ENCODE measurements at places on chromosomes 3 and 15.

- no peak for DNase-seq
These were observed 1.3 kb upstream of the PPP4R2 start for GRCh38 chr3:72995337-72995736.

DNA sequence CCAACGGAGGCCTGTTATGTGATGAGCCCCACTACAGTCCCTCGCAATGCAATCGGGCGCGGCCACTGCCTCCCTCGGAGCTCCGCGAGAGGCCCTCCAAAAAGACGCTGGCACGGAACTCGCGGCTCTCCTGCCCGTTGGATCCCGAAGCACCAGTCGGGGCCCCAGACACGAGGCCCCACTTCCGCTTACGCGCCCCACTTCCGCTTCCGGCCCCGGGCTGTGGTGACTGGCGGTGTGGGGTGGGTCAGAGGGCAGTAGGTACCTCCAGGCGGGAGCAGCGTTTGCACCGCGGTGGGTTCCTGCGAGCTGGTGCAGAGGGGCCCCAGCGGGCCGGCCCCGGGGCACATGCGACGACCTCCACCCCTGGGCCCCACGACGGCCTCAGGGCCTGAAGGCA, at the start of gene TOPAZ1:
TOPAZ1 (plus strand) TSS at position 181 of the 400 bp plus-strand sequence; CDS start at position 349, 168 bp downstream.
- no peak for DNase-seq

DNA sequence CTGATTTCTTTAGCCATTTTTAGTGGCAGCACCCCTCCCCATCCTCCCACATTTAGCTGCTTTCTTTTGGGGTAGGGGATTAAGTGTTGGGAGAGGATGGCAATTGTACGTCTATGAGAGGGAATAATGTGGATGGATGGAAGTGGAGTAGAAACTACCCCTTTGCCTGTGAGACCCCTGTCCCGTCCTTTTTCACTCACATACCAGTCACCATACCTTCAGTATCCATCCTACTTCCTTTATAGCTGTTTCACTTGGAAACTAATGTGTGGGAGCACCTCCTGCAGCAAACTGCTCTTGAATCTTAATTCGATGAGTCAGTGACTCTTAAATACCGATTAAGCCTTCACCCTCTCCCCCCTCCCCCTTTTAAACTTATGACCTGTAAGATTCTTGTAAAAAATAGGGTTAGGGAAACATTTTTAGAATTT, 730 bp downstream of the SPRED1 start:
- peak; percentile 67 for DNase-seq

DNA sequence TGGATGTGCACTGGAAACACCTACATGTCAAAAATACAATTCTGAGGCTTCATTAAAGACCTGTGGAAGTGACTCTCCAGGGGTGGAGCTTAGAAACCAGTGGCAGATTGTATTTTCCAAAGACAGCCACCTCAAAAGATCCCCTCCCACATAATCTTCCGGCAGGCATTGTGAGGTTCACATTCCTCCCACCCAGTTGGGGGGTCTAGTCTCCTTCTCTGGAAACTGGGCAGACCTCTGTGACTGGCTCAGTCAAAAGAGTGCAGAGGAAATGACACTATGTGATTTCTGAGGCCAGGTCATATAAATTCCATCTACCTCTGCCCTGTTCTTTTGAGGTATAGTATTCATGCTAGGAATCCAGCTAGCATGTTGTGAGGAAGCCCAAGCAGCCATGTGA, 1.9 kb upstream of the CFAP92 start:
- no peak for DNase-seq

DNA sequence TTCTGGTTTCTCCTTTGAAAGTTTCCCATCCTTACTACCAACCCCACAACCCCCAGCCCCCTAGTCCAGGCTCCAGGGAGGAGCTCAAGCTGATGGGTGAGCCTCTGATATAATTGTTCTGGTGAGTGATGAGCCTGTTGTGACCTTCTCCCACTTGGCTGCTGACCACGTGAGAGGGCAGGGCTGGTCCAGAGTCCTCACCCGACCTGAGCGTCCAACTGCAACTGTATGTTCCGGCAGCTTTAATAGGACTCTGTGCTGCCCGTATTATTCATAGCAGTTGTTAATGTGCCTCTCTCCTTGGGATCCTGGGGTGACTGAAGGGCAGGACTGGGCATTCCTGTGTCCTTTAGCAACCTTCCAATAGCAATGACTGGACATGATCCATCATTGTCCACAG, 56.2 kb downstream of the B3GNT5 start:
- no peak for DNase-seq

DNA sequence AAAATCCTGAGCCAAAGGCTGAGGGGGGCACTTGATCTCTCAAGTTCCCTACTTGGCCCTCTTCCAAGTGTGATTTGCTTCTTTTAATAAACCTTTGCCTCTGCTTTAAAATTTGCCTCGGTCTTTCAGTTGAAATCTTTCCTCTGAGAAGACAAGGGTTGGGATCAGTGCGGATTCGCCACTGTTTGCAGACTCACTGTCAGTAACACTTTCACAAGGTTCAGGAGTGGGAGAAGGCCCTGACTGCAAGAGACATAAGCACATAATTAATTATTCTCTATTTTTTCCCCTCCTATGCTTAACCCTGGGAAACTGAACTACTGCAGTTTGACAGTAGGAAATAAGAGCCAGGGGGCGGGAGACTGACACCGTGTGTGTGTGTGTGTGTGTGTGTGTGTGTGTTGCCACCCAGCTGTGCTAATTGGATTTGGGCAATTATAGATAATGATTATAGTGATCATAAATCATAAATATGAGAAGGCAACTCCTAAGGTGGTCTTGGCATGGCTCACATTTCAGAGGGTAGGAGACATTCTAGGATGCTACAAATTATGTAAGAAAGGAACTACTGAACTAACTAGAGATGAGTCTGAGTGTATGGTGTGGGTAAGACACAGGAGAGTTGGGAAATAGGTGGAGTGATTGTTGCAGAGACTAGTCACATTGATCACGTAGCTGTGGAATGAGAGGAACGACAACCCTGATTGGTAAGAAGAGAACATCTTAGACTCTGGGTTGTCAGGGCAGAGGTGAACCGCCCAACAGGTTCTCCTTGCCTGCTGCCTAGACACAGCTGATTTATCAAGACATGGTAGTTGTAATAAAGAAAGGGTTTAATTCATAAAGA, 5.5 kb upstream of the ZNF662 start:
- DNase-seq = no peak

All from Karpas-422 (cell line).